ENCODE measurements at places on chromosomes 4 and X.

- DNase-seq = no peak
These were observed 5.2 kb downstream of the KCNE5 start for GRCh38 chrX:109619771-109620170.

DNA sequence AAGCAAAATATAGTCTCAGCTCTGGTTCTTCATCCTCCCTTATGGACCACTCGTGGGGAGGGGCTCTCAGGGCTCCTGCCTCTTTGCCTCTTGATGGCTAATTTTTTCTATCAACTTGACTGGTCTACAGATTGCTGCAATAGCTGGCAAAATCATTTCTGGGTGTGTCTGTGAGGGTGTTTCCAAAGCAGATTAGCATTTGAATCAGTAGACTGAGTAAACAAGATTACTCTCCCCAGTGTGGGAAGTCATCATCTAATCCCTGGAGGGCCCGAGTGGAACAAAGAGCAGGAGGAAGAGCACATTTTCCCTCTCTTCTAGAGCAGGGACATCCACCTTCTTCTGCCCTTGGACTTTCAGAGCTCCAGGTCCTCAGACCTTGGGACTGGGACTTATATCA is 153.5 kb downstream of the STK32B start:
- no peak for DNase-seq

- no peak for DNase-seq
These were observed 5.5 kb upstream of the PPP1R2C start for GRCh38 chrX:42783451-42783850.

DNA sequence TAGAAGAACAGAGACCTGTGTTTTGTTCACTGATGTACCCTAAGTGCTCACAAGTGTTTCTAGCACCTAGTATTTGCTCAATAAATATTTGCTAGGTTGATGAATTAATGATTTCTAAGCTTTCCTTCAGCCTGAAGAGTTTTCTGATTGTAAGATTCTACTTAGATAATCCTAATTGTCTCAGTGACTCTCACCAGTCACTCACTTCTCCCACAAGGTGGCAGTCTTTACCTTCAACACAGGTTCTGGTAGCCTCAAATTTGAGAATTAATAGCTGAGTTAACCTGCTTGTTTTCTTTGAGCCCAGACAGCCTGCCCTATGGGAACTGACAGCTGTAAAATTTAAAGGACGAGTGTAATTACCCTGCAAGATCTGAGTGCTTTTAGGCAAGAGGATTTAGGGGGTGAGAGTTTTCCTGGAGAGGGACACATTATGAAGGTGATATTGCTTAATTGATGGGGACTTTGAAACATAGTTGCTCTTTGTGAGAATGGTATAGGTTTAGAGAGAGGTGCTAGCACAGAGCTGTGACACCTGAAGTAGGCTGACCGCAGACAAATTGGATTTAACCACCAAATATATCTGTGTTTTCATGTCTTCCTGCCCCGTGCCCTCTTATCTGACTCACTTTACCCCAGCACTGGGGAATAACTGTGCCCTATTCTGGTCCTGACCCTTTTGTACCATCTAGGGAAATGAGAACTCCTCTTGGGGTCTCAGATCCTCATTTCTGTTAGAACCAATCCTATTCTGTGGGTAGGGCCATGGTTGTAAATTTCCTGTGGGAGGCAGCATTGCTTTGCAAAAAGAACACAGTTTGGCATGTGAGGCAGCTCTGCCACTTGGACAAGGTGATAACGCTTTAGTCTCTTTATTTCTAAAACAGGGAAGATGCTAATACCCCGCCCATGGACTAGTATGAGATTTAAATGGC is 27.7 kb downstream of the CD38 start:
- no peak for DNase-seq

GRCh38 chr4:41213625-41214135 is 662 bp downstream of the APBB2 start:
- no peak for DNase-seq

DNA sequence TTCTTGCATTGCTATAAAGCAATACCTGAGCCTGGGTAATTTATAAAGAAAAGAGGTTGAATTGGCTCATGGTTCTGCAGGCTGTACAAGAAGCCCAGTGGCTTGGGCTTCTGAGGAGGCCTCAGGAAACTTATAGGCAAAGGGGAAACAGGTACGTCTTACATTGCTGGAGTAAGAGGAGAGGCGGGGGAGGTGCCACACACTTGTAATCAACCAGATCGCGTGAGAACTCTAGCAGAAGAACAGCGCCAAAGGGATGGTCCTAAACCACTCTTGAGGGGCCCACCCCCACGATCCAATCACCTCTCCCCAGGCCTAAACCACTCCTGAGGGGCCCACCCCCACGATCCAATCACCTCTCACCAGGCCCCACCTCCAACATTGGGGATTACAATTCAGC is 50.6 kb upstream of the SHOX start:
- no peak for DNase-seq

DNA sequence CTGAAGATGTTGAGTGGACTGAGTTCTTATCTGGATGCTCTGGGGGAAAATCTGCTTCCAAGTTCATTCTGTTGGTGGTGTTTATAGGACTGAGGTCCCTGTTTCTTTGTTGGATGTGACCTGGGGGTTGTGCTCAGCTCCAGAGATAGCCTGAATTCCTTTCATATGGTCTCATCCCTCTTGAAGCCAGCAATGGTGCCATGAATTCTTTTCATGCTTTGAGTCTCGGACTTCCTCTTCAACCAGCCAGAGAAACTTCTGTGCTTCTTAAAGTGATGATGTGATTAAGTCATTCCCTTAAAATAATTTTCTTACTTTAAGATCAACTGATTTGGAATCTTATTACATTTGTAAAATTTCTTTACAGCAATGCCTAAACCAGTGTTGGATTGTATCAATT is 233.8 kb upstream of the UGT8 start:
- no peak for DNase-seq

DNA sequence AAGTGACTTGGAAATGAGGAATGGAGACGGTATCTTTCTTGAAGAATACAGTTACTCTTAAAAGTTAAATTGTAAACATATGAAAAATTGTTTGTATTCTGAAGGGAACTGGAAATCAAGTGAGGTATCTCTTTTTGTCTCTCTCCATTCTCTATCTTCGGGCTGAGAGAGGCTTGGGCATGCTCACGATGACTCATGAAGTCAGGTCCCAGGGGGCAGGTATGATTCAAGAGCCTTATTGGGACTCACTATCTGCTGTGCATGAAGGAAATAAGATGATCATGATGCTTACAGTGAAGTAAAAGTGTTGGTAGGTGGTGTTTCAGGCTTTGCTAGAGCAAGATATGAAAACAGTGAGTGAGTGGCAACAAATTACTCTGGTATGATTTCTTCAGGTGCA is 200.4 kb upstream of the PITX2 start:
- DNase-seq = no peak

- DNase-seq = no peak
These were observed 4.8 kb downstream of the SH3BP2 start for GRCh38 chr4:2797545-2798305.

DNA sequence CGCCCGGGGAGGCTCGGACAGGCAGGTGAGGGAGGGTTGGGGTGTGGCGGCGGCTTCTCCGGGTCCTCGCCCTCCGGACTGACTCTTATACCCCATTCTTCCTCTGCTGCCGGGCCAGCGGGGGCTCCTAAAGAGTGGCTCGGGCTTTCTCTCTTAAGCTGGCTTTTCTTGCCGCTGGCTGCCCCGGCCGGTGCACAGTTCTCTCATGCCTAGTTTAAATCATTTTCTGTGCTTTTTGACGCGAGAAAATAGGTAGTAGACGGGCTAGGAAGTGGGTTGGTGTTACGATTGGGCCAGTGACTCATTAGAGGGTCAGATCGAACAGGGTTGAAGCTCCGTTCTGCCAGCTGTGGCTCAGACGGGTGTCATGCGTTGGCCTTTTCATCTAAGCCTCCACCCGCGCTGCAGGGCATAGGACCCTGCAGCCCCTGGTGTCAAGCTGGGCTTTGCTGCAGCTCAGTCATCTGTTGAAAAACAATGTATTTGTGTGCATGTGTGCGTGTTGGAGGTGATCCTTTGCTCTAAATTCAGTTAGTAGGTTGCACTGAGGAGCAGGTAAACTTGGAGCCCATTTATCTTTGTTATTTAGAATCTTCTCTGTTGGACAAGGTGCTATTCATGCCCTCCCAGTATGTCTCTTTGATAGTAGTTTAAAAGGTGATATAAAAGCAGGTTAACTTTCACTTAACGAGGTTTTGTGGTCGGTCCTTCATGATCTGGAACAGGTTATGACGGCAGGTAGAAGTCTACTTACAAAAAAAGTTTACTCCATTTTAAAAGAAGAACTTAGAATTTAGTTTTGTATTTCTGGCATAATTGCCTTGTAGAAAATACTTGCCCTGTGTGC is 802 bp downstream of the BMP2K start:
- DNase-seq = peak; percentile 21

GRCh38 chr4:151691639-151692442 is 69.0 kb downstream of the GATB start:
- DNase-seq = no peak

DNA sequence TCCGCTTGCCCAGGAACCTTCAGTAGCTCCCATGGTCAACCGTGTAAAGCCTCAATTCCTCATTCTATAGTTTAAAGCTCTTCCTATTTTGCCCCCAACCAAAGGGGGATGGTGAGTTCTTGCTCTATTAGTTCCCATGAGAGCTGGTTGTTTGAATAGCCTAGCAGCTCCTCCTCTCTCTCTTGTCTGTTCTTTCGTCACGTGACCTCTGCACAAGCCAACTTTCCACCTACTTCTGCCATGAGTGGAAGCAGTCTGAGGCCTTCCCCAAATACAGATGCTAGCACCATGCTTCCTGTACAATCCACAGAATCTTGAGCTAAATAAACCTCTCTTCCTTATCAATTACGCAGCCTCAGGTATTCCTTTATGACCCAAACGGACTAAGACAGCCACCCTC is 42.8 kb downstream of the ANXA5 start:
- no peak for DNase-seq

GRCh38 chr4:10272511-10272910 is 155.9 kb upstream of the WDR1 start:
- no peak for DNase-seq

GRCh38 chr4:187333151-187333550 is 609.5 kb upstream of the FAT1 start:
- DNase-seq = no peak

- no peak for DNase-seq
These were observed 63.4 kb downstream of the DCAF12L1 start for GRCh38 chrX:126489116-126489695.

DNA sequence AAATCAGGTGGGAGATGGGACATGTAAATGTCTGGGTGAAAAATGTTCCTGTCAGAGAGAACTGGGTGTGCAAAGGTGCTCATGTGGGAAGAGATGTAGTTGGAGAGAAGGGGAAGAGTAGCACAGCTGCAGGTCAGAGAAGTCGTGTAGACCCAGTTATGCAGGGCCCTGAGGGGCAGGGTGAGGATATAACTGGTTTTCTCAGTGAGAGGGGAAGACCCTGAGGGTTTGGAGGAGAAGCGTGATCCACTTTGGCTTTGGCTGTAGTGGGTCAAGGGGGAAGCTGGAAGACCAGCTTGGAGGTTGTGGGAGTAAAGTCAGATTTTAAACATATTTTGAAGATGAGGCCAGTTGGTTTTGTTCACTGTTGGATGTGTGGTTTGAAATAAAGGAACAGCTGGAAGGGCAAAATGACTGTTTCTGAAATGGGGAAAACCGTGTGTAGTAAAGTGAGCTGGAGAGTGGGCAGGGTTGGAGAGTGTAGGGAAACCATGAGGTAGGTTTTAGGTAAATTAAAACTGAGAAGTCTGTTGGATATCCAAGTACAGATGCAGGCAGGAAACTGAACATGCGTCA is 44.2 kb downstream of the NAP1L5 start:
- DNase-seq = no peak

GRCh38 chrX:42804524-42804923 is 26.6 kb upstream of the PPP1R2C start:
- no peak for DNase-seq

GRCh38 chr4:113433536-113434246 is 327.8 kb downstream of the CAMK2D start:
- DNase-seq = no peak

DNA sequence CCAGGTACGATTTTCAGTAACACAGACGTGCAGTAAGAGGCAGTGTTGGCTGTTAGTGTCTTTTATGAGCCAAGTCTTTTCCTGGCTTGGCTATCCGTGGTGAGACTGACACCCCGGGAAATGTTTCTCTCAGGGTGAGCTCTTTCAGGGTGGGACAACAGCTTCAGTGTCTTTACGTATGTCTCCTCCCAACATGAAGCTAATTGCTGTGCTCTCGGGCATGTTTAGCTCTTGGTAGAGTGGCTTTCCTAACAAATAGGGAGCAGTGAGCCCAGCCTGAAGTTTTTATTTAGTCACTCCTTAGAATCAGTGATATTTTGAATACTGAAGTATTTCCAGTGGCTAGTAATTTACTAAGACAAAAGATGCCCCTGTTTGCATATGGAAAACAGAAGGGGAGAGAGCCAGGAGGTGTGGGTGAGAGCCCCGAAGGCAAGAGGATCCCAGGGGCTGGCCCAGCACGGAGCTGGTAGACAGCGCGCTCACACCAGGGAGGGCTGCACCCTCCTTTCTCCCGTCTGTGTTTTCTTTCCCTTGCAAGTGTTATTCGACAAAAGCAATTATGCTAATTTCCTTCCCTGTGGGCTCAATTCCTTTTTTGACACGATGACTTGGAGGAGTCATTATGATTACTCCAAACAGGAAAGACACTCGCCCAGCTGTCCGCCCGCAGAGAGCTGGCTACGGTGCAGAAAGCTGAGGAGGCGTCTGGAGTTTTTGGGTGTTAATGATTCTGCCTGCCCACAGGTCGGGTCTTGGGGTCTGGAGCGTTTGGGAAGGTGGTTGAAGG is 47.7 kb downstream of the PDGFRA start:
- DNase-seq = peak; percentile 18

DNA sequence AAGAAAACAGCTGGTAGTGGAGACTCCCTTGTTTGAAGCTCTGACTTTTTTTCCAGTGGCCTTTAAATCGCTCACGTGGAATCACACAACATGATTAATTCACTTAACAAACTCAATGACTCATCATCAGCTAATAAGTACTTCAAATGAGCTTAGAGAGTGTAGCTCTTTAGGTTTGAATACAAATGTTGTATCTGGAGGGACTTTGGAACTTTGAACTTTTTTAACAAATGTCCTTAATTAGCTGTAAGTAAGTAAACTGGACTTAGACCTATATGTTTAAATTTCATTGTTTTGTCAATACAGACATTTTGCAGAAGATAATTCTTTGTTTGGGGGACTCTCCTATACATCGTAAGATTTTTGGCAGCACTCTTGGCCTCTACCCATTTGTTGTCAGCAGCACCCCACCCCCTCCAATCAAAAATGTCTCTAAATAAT is 581.1 kb downstream of the SPRY1 start:
- DNase-seq = no peak

DNA sequence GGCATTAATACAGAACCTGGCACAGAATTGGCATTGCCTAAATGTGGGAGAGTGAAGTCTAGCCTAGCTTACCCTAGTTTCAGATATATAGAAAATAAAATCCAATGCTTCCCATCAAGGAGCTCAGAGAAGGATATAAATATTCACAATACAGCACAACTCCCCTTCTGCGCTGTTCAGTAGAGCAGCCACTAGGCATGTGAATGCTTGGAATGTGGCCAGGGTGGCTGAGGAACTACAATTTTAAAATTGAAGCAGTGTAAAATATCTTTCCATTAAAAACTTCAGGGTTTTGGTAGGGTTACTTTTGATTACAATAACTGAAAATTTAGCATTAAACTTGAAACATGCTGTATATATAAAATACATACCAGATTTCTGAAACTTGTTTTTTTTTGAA is 19.5 kb downstream of the ZNF518B start:
- no peak for DNase-seq

- DNase-seq = no peak
These were observed 79.0 kb upstream of the TRAM1L1 start for GRCh38 chr4:117164338-117164737.

Measured in T-helper 2 cell (primary cell).